Naive thymus-derived CD4-positive, alpha-beta T cell (primary cell): ENCODE measurements at places on chromosomes 12 and 14. TPM values are rescaled to one million over a fixed set of nuclear protein-coding genes. Genes with fewer than 3 reads are reported as not detected.

DNA sequence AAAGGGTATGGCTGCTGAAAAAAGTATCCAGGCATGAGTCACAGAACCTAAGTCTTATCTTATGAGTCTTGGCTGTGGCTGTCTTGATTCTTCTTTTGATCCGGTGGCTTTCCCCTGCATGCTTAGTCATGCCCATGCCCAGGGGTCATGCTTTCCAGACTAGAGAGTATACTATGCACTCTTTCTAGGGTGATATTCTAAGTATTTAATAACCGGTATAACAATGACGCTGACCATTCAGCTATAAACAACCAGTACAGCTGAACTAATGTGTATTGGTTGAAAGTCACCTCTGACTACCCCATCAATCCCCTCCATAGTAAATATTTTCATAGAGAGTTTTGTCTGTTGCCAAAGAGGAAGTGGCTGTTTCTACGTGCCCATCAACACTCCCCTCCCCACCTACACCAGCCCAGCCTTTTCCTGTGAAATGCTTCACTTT, 34.7 kb upstream of the NRXN3 start:
- H3K4me3 ChIP-seq = no peak overlapping the region
- no peaks in the 10 kb centered on the region for H3K4me1 ChIP-seq
- no peak overlapping the region for H3K27ac ChIP-seq
- H3K27me3 ChIP-seq = no peaks in the 10 kb centered on the region
- no peak for DNase-seq

DNA sequence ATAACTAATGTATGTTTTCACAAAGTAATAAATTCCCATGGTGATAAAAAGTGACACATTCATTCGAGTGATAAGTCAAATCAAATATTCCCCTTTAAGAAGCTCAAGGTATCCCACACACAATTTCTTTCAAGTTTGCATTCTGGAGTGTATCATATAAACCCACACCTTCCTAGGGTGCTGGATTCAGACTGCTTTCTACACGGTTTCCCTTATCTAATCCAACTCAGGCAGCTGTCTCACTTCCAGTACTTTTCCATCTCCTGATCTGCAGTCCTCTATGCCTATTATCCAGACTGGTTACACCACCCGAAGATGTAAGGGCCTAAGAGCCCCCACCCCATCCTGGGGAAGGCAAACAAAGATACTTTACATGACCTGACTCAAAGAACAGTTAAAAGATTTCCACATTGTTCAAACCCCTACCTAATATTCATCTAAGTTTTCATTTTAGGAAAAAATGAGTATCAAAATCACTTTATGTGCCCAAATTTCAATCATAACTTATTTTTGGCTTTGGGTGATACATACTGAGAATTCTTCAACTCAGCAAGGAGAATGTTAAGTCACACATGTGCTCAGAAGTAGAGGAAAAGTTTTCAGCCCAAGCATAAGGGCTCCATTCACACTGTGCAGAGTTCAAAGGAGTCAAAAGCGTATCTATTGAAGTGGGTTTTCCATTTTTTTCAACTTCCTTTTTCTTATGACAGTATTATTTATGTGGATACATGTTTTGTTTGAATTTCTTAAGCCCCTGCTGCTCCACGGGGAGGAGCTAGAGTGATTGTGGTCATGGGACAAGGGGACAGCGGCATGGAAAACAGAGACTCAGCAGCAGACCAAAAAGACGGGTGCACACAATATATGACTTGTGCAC, 41.8 kb downstream of the CORO1C start:
- no peaks in the 10 kb centered on the region for H3K27me3 ChIP-seq
- H3K27ac ChIP-seq = no peak overlapping the region
- H3K4me3 ChIP-seq = no peak overlapping the region

GRCh38 chr12:42996869-42997431, 407.4 kb upstream of the PRICKLE1 start:
- no peaks in the 10 kb centered on the region for H3K36me3 ChIP-seq
- no peaks in the 10 kb centered on the region for H3K4me1 ChIP-seq
- H3K4me3 ChIP-seq = no peak overlapping the region
- no peak for DNase-seq

DNA sequence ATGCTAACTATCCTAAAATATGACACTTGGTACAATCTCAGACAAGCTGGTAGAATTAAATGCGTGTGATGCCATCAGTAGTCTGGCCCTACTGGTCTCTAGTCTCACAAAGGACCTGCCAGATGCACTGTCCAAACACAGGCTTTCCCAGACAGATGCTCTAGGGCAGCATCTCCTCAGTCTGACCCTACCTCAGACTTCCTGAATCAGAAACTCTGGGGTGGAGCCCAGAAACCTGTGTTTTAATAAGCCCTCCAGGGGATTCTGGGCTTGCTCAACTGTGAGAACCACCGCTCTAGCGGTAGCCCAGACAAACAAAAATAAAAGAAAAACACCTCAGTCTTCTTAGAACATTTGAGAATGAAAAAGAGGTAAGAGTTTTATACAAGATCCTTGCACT, 48.0 kb downstream of the BDKRB1 start:
- no peak overlapping the region for H3K4me3 ChIP-seq
- DNase-seq = no peak
- H3K27ac ChIP-seq = no peak overlapping the region
- H3K27me3 ChIP-seq = no peaks in the 10 kb centered on the region

GRCh38 chr12:28059668-28060067, 87.1 kb upstream of the PTHLH start:
- no peaks in the 10 kb centered on the region for H3K36me3 ChIP-seq
- H3K4me3 ChIP-seq = no peak overlapping the region
- no peak overlapping the region for H3K27ac ChIP-seq
- no peak for DNase-seq
- H3K27me3 ChIP-seq = no peaks in the 10 kb centered on the region

Gene MANSC1
- 1.3 TPM for total RNA-seq

Gene NYNRIN
- 0.08 TPM for total RNA-seq
